ENCODE measurements at places on chromosomes 5 and 9. TPM values are rescaled to one million over a fixed set of nuclear protein-coding genes. Genes with fewer than 3 reads are reported as not detected.

DNA sequence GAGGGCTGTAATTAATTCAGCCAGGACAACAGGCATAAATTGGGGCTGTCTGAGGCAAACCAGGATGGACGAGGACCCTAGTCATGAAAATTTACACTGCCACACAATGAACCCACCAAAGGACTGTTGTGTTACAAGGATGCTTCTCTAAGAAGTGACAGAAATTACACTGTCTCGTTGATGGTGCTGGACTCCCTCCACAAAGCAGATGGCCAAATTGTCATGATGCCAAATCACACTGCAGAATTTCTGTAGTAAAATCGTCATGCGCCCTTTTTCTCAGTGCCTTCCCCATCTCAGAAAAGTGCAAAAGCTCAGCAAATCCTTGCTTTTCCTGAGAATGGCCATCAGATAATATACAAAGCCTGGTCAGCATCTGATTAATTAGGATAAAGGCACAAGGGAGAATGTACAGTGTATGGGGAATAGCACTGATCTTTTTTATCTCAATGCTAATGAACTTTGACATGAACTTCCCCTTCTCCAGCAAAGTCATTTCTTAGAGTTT is 545.8 kb downstream of the CSNK1G3 start:
- no peak for DNase-seq

DNA sequence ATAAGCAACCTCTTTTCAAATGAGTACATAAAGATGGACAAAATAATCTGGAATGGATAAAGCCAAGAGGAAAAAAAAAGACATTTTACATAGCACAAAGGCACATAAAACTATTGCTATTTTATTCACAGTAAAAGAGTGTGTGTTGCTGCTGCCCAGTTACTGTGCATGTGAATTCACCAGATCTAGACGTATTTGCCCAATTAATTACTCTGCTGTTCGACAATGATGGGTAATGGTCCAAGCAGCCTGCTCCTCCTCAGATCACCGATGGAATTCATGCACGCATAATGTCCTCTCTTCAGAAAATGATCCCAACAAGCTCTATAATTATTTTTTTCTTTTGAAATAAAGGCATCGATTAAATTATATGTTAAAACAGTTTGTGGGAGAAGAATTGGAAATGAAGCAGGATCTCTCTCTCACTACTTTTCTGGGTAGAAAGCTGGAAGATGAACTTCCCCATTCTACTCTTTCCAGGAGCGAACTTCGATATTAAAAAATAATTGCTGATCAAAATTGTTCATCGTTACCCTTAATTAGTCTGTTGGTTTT is 357.4 kb upstream of the CCNH start:
- no peak for DNase-seq

DNA sequence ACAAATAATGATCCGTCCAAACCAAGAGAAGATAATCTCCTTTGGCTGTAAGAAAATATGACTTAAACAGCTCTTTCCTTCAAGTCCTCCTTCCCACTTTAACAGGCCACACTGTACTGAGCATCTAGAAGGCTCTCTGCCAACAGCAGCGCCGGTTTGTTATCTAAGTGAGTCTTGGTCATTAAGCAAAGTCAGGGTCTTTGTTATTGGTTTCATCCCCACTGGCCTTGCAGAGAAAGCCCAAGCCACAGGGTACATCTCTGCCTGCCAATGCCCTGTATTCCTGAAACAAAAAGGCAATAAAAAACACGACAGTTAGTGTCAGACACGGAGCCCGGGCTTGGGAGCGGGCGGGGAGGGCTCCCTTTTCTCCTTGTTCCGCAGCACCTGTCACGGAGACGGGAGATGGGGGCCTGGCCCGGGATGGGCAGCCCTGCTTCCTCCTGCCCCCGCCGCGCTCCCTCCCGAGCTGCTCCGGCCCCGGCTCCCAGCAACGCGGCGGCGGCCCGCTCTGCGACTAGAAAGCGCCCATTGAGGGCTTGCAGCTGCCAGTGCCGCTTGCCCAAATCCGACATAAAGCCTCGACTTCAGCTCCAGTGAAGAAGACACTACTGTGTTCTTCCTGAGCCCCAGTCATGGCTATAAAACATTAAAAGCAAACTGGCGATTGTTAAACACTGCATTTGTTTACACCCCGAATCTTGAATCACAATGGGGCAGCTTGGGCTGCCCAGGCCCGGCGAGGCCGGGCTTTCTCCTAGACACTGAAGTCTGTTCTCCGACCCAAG is 28.1 kb upstream of the PIK3R1 start:
- peak; percentile 22 for DNase-seq

DNA sequence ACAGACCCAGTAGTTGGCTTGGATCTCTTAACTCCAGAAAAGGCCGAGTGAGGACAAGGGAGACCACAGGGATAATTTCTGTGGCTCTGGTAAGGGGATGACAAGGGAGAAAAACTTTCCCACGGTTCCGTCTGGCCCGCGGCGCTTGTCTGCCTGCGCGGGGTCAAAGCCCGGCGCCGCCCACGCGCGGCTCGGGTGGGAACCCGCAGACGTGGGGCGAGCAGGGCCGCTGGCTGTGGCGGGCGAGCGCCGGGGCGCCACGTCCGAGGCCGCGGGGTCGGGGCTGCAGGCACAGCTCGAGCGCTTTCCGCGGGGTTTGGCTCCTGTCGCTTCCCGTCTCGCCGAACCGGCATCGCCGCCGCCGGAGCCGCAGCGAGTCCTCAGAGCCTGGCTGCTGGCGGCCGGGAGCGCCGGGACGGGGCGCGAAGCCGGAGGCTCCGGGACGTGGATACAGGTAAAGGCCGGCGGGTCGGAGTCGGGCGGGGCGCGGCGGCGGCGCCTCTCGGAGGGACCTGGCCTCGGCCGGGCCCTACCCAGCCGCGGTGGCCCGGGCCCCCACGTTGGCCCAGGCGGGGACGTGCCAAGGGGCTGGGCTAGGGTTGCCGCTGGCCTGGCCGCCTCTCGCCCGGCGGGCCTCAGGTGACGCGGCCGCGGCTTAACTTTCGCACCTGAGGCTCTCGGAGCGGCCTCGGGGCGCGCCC is at the start of gene RNF180:
RNF180 (plus strand) TSS at position 344 of the 701 bp plus-strand sequence. CDS start 34,965 bp downstream, outside the sequence.
- DNase-seq: no peak

DNA sequence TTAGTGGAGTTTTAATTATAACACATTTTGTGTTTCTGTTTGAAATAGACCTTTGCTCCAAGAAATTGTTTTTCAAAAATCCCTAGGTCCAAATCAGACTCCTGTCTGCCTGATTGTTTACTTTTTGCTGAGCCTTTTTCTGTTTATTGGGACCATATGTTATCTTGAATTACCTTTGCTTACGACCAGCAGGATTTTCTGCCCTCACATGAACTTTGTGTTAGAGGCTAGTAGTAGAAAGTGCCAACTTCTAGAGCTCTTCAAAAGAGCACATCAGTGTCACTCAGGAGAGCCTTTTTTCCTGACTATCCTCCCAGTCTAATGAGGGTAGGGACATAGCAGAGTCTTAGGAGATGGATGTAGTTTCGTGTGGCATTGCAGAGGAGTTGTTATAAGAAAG is 10.2 kb downstream of the RECK start:
- no peak for DNase-seq

CSF1R gene
- polyA plus RNA-seq: 0.07 TPM

Data from IMR-90 (cell line).